ENCODE measurements at places on chromosomes 2 and 18.

DNA sequence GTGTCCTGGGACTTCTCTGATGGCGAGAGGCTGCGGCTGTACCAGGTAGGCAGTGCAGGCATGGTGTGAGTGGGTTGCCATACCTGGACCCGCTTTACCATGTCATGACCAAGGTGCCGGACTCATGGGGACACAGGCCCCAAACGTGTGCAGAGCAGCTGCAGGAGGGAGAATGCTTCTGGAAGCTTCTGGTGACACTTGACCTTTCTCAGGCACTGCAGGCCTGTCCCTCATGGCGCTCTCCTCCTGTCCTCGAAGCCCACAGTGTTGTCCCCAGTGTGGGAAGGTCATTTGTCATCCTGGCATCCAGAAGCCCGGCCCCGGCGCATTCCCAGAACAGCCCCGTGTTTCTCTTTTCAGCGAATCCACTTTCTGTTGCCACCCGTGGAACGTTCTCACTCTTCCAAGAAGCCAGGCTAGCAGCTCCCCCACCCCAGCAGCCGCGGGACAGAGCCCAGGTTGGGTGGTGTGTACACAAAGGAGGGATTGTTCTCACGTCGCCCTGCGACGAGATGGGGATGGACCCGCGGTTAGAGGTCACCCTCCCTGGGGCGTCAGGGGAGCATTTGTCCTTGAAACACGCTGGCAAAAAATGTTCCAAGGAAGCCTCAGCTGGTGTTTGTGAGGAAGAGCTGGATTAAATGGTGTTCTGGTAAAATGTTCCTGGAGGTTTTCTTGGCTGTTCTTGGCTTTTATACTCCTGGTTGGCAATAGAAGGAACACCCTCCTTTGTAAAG is 43.7 kb downstream of the SH3BP4 start:
- DNase-seq: no peak

GRCh38 chr2:230866756-230867523 is 2.2 kb downstream of the ITM2C start:
- DNase-seq: peak; percentile 52

GRCh38 chr2:127581516-127582490 is 46.3 kb downstream of the MYO7B start:
- no peak for DNase-seq

DNA sequence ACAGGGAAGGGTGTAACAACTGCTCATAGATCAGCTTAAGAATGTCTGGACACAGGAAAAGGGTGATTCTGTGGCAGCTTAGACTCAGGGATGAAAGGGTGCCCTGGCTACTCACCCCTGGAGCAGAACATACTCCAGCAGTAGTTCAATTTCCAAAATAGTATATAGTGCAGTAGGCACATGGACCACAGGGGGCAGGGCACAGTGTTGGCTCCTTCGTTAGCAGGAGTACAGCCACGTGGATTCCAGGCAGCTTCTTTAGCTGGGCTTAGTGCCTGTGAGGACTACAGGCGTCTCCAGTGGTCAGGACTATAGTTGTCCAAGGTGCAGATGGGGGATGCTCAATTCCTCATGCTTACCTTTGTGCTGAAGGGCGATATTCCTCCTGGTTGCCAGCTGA is 277.5 kb upstream of the DDX18 start:
- DNase-seq: no peak

- no peak for DNase-seq
Measured at GRCh38 chr18:12038082-12038638, 55.5 kb upstream of the ANKRD62 start.

GRCh38 chr18:12333506-12334290 is 25.7 kb downstream of the TUBB6 start:
- DNase-seq: no peak

- no peak for DNase-seq
Measured at GRCh38 chr2:2102866-2103653, 228.0 kb downstream of the MYT1L start.

DNA sequence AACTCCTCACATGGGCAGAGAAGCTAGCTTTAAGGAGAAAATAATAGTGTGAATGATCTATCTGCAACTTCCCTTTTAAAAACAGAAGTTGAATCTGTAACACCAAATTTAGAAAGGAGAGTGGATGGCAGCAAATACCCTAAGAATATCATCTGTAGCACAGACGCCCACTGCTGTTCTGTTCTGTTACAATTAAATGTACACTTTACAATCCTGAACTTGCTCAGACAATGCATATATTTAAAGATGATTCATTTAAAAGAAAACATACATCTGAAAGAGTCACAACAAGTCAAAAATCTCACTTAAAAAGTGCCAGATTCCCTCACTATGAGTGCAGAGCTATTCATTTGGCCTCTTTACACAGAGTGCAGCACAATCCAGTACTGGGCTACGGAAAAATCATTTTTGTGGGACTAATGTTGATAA is 8.0 kb upstream of the SERTAD2 start:
- no peak for DNase-seq

DNA sequence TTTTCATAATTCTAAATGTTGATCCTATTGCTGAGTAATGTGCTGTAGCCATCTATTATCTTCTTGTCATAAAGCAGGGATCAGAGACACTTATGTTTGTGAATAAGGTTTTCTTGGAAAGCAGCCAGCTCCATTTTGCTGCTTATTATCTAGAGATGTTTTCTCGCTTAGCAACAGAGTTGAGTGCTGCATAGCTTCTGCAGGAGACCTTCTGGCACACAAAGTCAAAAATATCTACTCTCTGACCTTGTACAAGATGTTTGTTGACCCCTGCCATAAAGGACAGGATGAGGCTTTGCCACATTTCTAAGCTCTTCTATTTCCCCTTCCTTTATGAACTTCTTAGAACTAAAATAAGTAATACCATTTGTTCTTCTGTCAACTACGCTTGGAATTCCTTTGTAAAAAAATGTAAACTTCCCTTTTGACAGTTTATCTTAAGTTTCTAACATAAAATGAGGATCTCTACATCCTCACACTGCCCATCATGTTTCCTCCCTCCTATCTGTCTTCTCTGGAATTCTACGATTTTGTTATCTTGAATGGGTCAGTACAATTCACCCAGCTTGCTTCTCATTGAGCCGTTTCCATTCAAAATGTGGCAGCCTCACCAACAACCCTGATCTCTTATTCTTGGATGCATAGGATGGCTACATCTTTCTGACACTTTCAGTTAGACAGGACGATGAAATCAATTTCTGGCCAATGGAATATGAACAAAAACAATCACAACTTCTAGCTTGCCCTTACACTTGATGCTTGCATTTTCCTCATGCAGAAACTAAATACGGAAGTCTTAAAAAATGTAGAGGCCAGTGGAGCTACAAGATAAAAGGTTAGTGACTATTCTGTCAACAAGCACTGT is 1377.0 kb downstream of the SUCLG1 start:
- no peak for DNase-seq

- no peak for DNase-seq
Measured at GRCh38 chr2:235216901-235217300, 265.1 kb downstream of the SH3BP4 start.

- no peak for DNase-seq
Measured at GRCh38 chr2:145593991-145594614, 1074.2 kb upstream of the ZEB2 start.

GRCh38 chr2:19627359-19627758 is 268.9 kb upstream of the OSR1 start:
- DNase-seq: no peak

- DNase-seq: no peak
Measured at GRCh38 chr18:33802955-33803354, 224.9 kb downstream of the ASXL3 start.
